Fibroblast of lung (primary cell): ENCODE measurements at places on chromosomes 3 and 15. TPM values are rescaled to one million over a fixed set of nuclear protein-coding genes. Genes with fewer than 3 reads are reported as not detected.
A peak's percentile ranks its signal among the peaks of the same experiment; 100 is the strongest.

DNA sequence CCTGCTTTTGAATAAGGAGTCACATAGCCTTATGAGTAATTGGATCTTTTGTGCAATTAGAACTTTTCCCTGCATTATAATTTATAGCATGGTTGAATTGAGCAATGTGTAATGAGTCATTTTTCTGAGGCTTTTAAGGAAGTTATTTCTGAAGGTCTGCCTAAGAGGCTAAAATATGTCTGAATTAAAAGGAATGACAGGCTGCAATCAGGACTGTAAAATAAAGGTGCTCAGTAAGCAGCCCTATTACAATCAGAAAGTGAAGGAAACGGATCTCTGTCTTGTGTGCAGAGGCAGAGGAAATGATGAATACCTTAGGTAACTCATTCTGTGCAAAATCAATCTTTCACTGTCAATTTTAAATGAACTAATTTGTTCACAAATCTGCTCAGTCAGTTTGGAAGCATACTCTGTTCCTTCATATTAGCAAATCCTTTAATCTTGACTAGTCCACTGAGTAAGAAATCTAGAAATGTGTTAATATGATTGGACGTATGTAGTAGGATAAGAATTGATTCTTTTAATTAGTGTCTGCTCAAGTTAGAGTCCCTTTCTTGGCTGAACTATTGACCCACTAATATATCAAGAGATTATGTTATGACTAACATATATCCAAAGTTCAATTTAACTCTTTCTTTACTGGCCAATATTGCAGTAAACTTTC, 290.1 kb downstream of the ZIC1 start:
- no peak overlapping the region for H3K27ac ChIP-seq
- peak; percentile 90 for DNase-seq
- no peak overlapping the region for H3K4me3 ChIP-seq
- H3K27me3 ChIP-seq, result no peaks in the 10 kb centered on the region
- H3K36me3 ChIP-seq, result no peaks in the 10 kb centered on the region

DNA sequence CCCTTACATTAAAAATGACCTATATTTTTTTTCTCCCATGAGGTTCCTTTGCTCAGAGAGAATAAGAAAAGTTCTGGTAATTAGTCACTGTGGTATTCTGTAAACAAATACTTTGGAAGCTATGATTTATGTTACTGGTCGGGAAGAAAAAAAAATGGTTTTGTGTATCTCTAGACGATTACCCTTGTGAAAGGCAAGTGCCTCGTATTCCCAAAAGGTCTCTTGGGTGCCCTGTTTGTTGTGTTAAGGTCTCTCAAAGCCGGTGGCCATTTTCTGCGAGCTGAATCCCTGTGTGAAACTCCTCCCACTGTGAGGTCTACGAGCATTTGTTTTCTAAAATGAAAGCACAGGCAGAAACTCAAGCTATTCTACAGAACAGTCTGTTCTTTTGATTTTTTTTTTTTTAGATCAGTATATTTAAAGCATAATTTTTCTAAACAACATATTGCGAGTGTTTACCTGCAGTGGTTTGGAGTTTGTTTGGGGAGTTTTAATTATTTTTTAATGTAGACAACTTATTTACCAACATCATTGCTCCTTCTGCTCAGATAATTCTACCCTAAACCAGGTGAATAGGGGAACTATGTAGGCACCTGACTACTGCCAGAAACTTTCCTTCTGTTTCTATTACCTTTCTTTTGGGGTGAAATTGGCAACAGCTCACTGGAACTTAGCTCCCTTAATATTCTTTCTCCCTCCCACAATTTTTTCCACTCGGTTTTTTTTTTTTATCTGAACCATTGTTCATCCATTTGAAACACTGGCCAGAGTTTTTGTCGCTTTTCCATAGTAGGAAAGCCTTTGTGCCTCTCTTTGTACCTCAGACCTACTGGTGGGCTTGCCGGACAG, 44.0 kb downstream of the ZBTB38 start:
- DNase-seq, result peak; percentile 95
- peak overlapping the region; percentile 87 for H3K27ac ChIP-seq
- H3K27me3 ChIP-seq, result no peaks in the 10 kb centered on the region
- H3K36me3 ChIP-seq, result peaks cover 24% of the 10 kb centered on the region
- H3K4me3 ChIP-seq, result peak overlapping the region; percentile 5
- H3K4me1 ChIP-seq, result peaks cover 61% of the 10 kb centered on the region

GRCh38 chr15:77837649-77838025, 204.9 kb upstream of the LINGO1 start:
- H3K27ac ChIP-seq, result no peak overlapping the region
- no peaks in the 10 kb centered on the region for H3K36me3 ChIP-seq
- no peaks in the 10 kb centered on the region for H3K4me1 ChIP-seq
- H3K27me3 ChIP-seq, result peaks cover 3% of the 10 kb centered on the region
- DNase-seq, result no peak

DNA sequence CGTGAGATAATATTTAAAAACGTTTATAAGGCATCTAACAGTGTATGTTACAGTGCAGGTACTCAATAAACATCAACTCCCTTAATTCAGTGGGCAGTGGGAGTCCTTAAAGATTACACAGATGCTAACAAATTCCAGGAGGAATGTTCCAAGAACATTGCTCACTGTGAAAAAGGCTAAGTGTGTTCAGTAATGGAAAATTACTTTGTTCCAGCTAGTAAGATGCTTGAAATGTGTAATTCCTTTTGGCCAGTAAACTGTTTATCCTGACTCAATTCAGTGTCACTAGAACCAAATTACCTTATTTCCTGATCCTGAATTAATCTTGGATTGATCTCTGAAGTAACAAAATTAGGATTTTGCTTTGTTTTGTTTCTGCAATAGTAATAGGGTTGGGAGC, 54.2 kb upstream of the SEMA6D start:
- H3K27ac ChIP-seq, result no peak overlapping the region
- H3K4me1 ChIP-seq, result no peaks in the 10 kb centered on the region
- no peak overlapping the region for H3K4me3 ChIP-seq
- no peaks in the 10 kb centered on the region for H3K27me3 ChIP-seq
- H3K36me3 ChIP-seq, result no peaks in the 10 kb centered on the region

- H3K36me3 ChIP-seq, result no peaks in the 10 kb centered on the region
- DNase-seq, result peak; percentile 66
- no peak overlapping the region for H3K4me3 ChIP-seq
- no peaks in the 10 kb centered on the region for H3K27me3 ChIP-seq
Measured at GRCh38 chr15:40421246-40422157, 15.9 kb downstream of the IVD start.

DNA sequence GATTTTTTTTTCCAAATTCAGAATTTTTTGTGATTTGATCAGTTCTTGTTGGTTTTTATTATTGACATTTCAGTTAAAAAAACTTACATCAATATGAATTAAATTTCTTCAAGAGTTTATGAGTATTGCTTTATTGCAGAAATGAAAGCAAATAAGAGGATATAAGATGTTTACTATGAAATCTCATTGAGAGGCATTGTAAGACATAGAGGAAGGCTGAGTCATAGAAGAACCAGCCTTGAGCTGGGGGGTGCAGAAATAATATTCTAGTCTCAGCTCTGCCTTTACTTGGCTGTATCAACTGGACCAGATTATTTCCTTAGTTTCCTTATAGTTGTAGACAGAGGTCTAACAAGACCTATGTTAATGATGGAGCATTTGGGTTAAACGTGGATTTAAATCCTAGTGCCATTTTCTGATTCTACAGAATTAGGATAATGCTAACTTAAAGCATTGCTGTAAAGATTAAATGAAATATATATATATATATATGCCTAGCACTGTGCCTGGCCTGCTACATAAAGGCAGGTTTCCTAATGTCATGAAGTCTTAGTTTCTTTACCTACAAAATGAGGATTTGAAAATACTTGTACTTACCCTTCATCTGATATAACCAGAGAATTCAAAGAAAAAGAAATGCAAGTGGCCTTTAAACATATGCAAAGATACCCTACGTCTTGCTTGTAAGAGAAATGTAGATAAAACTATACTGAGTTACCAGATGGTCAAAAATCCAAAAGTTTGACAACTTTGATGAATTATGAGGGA, 7.3 kb downstream of the FAM98B start:
- H3K27me3 ChIP-seq, result no peaks in the 10 kb centered on the region
- H3K27ac ChIP-seq, result no peak overlapping the region
- no peaks in the 10 kb centered on the region for H3K36me3 ChIP-seq
- no peak overlapping the region for H3K4me3 ChIP-seq

- peaks cover 3% of the 10 kb centered on the region for H3K36me3 ChIP-seq
- no peak for DNase-seq
- H3K27me3 ChIP-seq, result no peaks in the 10 kb centered on the region
- H3K4me1 ChIP-seq, result no peaks in the 10 kb centered on the region
Measured at GRCh38 chr3:172238188-172238587, 198.8 kb downstream of the FNDC3B start.

DNA sequence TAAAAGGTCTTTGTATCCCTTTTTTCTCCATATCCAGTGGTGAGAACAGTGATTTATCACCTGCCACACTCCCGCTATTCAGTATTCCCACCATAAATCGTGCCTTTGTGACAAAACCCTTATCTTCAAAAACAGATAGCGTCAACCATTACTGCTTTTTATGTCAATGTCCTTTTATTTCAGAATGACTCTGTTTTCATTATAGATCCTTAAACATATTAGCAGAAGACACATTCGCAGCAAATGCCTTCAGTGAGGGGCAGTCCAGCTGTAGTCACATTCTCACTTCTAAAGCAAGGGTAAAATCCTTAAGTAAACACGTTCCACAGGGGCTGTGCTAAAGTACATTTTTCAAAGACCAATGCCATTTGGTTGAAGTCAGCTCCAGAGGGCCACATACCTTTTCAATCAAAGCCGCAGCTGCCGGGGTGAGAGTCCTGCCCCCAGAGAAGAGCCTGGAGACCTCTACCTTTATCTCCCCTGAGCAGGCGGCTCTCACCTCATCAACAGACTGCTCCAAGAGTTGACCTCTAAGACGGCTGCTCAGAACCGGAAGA, 53.4 kb downstream of the PDZRN3 start:
- no peak overlapping the region for H3K4me3 ChIP-seq
- DNase-seq, result no peak
- no peaks in the 10 kb centered on the region for H3K36me3 ChIP-seq
- no peak overlapping the region for H3K27ac ChIP-seq
- H3K4me1 ChIP-seq, result no peaks in the 10 kb centered on the region

- no peak for DNase-seq
- no peaks in the 10 kb centered on the region for H3K27me3 ChIP-seq
- H3K4me3 ChIP-seq, result peak overlapping the region; percentile 79
- no peaks in the 10 kb centered on the region for H3K36me3 ChIP-seq
- no peak overlapping the region for H3K27ac ChIP-seq
Measured at GRCh38 chr15:52566889-52567288, 1.9 kb downstream of the ARPP19 start.

- no peaks in the 10 kb centered on the region for H3K36me3 ChIP-seq
- no peak for DNase-seq
- no peaks in the 10 kb centered on the region for H3K4me1 ChIP-seq
Measured at GRCh38 chr3:72390841-72391240, 457.4 kb downstream of the SHQ1 start.

DNA sequence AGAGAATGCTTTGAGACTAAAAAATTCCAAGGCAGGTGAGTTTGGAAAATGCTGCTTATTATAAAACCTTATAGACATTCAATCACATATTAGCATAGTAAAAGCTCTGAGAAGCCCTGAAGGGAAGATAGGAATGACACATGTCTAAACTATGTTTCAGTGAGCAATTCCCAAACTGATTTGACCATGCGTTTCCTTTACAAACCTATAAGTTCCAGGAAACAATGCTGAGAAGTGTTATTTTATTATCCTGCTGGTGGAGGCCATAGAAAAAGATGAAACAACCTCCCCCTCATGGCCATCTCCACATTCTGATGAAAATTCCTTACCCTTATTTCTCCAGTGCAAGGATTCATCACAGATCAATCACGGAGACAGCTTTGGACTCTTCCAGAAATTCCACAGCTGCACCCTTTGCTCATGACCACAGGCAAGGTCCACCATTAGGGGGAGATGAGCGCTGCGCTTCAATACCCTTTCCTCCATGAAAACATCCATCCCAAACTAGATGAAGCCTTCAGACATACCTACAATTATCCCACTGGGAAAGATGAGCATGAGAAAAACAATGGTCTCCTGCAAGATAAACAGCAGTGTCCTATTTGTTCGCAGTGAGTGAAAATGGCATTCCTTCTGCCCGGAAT, 372.1 kb downstream of the MAGI1 start:
- peak; percentile 44 for DNase-seq
- H3K27me3 ChIP-seq, result no peaks in the 10 kb centered on the region
- no peaks in the 10 kb centered on the region for H3K36me3 ChIP-seq
- H3K27ac ChIP-seq, result no peak overlapping the region
- H3K4me3 ChIP-seq, result no peak overlapping the region

Gene HACD3
- total RNA-seq, result 71.4 and 95.6 TPM in 2 replicates

Gene SNX33
- total RNA-seq, result 19.5 and 24.6 TPM in 2 replicates

Gene PLEKHO2
- total RNA-seq, result 70.1 and 163 TPM in 2 replicates

Gene GNAI2
- total RNA-seq, result 124 and 238 TPM in 2 replicates

Gene EPHA6
- under 0.01 TPM in 1 of 2 replicates, not detected in the other for total RNA-seq

Gene CYP11A1
- total RNA-seq, result 0.33 and 0.51 TPM in 2 replicates

Gene CFAP20DC
- total RNA-seq, result 2.3 and 3.8 TPM in 2 replicates
